C1 segment of cervical spinal cord (tissue), 14 donors: ENCODE measurements at places on chromosomes 4 and X.

DNA sequence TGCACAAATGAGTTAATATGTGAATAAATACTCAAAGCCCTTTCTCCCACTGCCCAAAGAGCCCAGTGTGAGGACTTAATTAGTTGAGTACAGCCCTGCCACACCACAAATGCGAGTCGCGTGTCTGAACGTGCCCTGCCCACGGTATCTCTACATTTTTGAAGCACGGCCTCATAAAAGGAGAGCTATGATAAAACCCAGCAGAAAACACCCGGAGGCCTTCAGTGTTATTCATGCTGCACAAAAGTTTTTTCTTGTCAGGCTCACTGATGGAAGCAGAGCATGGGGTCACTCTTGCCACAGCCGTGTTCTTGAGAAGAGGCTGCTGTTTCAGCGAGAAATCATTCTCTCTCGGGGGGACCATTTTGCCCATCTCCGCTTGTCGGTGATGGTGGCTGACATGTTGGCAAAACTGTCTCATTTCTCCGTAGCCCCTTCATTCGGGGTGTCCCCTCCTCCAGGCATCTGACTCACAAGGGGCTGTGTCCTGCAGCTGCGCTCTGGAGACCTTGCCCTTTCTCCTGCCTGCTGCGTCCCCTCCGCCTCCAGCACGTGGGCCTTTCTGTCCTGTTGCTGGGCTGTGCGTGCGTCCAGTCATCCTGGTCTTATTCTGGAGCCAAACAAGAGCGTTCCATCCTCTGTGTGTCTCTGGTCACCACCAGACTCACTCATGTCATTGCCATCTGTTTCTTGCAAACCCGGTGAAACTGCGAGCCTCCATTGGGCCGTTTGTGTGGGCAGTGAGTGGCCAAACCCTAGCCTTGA is 88.8 kb downstream of the SORCS2 start:
- DNase-seq, result no peak

DNA sequence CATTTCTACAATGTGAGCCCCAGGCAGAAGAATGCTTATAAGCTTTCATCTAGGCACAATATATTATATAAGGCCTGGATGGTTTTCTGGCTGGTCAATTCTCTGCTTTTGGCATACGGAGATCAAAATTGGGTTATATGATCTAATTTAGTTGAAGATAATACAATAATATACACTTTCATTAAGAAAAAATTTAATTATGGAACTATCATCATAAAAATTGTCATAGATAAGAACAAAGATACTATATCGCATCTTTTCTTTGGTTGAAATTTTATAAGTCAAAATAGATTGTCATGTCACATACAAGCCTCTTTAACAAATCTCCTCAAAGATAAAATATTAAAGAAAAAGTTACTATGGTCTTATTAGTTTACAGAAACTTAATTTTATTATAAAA is 17.1 kb downstream of the DMD start:
- DNase-seq, result no peak

- DNase-seq, result no peak
These were observed 3.8 kb downstream of the NAT8L start for GRCh38 chr4:2062808-2063524.

DNA sequence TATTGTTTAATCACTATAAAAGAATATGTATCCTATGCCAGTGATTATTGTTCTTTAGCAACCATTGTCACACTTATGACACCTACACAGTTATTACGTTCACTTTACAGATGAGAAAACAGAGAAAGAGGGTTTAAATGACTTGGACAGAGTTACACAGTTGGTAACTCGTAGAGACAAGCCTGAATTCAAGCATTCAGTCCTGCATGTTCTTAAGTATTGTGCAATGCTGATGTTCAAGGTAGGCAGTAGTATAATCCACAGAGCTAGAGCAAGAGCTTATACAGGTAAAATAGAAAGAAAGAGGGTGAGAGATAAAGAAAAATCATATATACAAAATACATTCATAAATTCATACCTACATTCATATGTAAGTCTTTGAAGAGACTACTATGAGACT is 249.8 kb upstream of the ANXA10 start:
- DNase-seq, result no peak

DNA sequence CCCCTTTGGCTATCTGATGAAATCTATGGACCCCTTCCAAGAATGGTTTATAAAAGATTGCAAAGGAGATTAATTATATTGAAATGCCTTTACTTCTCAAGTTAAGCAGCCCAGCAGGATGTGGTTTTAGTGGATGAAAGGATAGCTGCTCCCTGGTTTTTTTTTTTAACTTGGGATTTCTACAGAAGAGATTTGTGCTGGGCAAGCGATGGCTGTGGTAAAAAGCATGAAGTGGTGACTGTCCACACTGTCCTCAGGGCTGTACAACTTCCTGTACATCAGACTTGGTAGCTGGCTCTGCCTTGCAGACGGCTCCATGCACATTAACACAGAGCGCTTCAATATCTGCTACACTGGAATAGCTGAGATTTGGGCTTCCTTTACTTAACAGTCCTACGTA is 321.7 kb downstream of the DHX15 start:
- no peak for DNase-seq

GRCh38 chr4:31272331-31273061 is 552.3 kb downstream of the PCDH7 start:
- no peak for DNase-seq

- peak; percentile 76 for DNase-seq
These were observed 23.6 kb upstream of the TBC1D14 start for GRCh38 chr4:6885953-6886557.

GRCh38 chrX:111823128-111823527 is 52.9 kb upstream of the TRPC5OS start:
- DNase-seq, result no peak

- no peak for DNase-seq
These were observed 363.7 kb downstream of the FBXW7 start for GRCh38 chr4:152172146-152172545.

- DNase-seq, result no peak
These were observed 9.3 kb downstream of the PJA1 start for GRCh38 chrX:69155786-69156520.

GRCh38 chrX:9913146-9913433 is 54.1 kb upstream of the CLDN34 start:
- DNase-seq, result no peak

GRCh38 chr4:6928081-6928480 is 18.5 kb downstream of the TBC1D14 start:
- DNase-seq, result no peak

DNA sequence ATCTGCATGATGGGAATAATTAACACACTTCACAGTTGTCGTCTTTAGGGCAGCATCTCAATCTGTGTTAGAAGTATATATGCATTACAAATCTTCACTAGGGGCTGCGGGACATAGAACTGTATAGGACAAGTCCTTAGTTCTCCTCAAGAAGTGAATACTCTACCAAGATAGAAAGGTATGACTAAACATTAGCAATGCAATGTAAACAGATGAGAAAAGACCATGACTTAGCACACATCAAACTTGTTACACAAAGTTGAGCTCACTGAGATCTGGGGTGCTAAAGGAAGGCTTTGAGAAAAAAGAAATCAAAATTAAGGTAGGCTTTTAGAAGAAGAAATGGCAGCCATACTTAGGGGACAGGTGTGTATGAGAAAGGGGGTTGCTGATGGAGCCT is 182.1 kb upstream of the MAP3K15 start:
- no peak for DNase-seq

GRCh38 chr4:147157860-147158701 is 212.4 kb upstream of the TTC29 start:
- DNase-seq, result peak; percentile 13

- no peak for DNase-seq
These were observed 527.7 kb upstream of the CXorf51A start for GRCh38 chrX:147342197-147342596.

DNA sequence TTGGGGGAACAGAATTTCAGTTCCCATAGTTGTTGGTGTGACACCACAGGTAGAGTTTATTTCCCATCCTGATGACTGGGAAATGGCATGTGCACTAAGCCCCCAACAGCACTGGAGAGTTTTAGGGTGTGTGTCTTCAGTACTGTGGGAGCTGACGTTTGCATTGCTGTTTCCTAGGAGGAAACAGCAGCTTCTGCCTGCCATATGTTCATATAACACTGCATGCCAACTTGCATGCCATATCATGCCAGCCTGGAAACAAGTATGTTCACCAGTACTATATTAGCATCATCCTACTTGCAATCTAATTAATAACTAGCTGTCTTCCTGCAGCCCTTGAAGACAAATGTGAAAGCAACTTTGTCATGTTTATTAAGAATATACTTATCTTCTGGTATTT is 58.2 kb downstream of the NAA11 start:
- no peak for DNase-seq

- DNase-seq, result no peak
These were observed 6.7 kb upstream of the PRICKLE3 start for GRCh38 chrX:49192722-49193328.

- DNase-seq, result no peak
These were observed 148.7 kb downstream of the RELL1 start for GRCh38 chr4:37537484-37537883.
